Melanocyte of skin (primary cell): ENCODE measurements at places on chromosomes 1 and 21. TPM values are rescaled to one million over a fixed set of nuclear protein-coding genes. Genes with fewer than 3 reads are reported as not detected.

CD58 gene
- 41.3 and 45.4 TPM in 2 replicates for total RNA-seq

CNTN2 gene
- not detected in 2 replicates for total RNA-seq

MMP23B gene
- total RNA-seq: under 0.01 and 0.93 TPM in 2 replicates

SLC30A10 gene
- 0.67 TPM in 1 of 2 replicates, not detected in the other for total RNA-seq

SLAMF9 gene
- total RNA-seq: 2.1 and 3.3 TPM in 2 replicates

AXDND1 gene
- 0.67 and 2.2 TPM in 2 replicates for total RNA-seq

TBX15 gene
- 0.73 TPM in 1 of 2 replicates, not detected in the other for total RNA-seq

CAMK2N1 gene
- 0.93 and 1.00 TPM in 2 replicates for total RNA-seq
